ENCODE measurements at places on chromosomes 3 and 15. TPM values are rescaled to one million over a fixed set of nuclear protein-coding genes. Genes with fewer than 3 reads are reported as not detected.
A peak's percentile ranks its signal among the peaks of the same experiment; 100 is the strongest.

- H3K36me3 ChIP-seq = no peaks in the 10 kb centered on the region
- H3K4me1 ChIP-seq = no peaks in the 10 kb centered on the region
Observed at GRCh38 chr3:67458408-67458807, 196.0 kb downstream of the SUCLG2 start.

DNA sequence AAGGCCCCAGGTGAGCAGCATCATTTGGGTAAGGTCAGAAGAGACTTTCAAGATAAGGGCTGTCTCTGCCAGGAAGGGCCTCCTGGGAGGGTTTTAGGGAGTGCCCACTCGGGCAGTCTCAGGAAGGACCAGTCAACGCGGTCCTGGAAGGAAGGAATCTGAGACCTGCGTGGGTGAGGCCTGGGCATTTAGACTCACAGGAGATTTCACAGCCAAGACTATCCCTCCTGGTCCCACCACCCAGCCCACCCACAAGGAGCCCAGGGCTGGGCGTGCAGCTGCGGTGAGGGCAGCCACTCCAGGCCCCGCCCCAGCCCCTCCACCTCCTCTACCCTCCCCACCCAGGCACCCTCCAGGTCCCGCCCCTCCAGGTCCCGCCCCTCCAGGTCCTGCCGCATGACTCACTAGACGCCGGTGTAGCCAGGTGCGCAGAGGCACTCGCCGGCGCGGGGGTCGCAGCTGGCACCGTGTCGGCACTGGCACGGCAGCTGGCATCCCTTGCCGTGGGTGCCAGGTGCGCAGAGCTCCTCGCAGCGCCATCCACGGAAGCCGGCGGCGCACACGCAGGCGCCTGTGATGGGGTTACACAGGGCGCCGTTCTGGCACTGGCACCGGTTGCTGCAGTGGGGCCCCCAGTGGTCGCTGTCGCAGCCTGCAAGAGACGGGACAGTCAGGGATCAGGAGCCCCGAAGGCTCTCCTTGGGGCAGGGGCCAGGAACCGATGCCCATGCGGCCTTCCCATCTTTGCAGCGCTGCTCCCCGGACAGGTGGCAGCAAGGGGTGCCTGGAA lies 112.7 kb downstream of the RAB11A start:
- peak; percentile 72 for DNase-seq
- no peak overlapping the region for H3K27ac ChIP-seq
- H3K4me3 ChIP-seq = no peak overlapping the region
- no peaks in the 10 kb centered on the region for H3K36me3 ChIP-seq

Gene PDIA3
- 382 TPM for total RNA-seq

Gene IL17RE
- 22.6 TPM for total RNA-seq

Gene NANOGP8
- total RNA-seq = not detected

GRCh38 chr3:153880493-153880892 lies 240.7 kb upstream of the ARHGEF26 start:
- H3K4me3 ChIP-seq = no peak overlapping the region
- no peaks in the 10 kb centered on the region for H3K36me3 ChIP-seq
- DNase-seq = no peak
- no peak overlapping the region for H3K27ac ChIP-seq

Gene CCR4
- 1.2 TPM for total RNA-seq

Gene SLC24A5
- 0.84 TPM for total RNA-seq

DNA sequence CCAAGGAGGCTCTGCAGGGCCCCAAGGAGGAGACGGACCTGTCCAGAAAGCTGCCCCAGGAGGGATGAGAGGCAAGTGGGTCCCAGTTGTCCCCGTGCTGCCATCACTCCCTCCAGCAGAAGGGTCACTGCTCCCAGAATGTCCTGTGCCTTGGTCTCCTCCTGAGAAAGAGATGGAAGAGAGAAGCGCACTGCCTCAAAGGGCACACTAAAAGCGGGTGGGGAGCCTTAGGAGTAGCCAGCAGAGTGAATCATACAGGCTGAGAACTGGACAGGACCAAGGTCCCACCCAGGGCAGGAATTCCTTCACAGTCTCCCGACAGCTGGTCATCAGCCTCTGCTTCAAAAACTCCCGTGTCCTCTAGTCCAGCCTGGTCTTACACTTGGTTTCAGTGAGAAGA lies 4.6 kb downstream of the THPO start:
- H3K4me1 ChIP-seq = peaks cover 18% of the 10 kb centered on the region
- H3K4me3 ChIP-seq = no peak overlapping the region
- peaks cover 5% of the 10 kb centered on the region for H3K27me3 ChIP-seq
- H3K27ac ChIP-seq = no peak overlapping the region
- peaks cover 11% of the 10 kb centered on the region for H3K36me3 ChIP-seq

GRCh38 chr3:55097441-55097840 lies 169.6 kb upstream of the LRTM1 start:
- H3K4me3 ChIP-seq = no peak overlapping the region
- no peak for DNase-seq
- no peaks in the 10 kb centered on the region for H3K4me1 ChIP-seq
- H3K27ac ChIP-seq = no peak overlapping the region
- H3K36me3 ChIP-seq = no peaks in the 10 kb centered on the region

GRCh38 chr3:184682671-184683070 lies 29.2 kb downstream of the MAGEF1 start:
- no peaks in the 10 kb centered on the region for H3K27me3 ChIP-seq
- no peaks in the 10 kb centered on the region for H3K36me3 ChIP-seq
- H3K4me3 ChIP-seq = no peak overlapping the region
- DNase-seq = peak; percentile 11
- peaks cover 6% of the 10 kb centered on the region for H3K4me1 ChIP-seq
- no peak overlapping the region for H3K27ac ChIP-seq

Gene RAB7A
- total RNA-seq = 306 TPM

Gene MAPK6
- 20.9 TPM for total RNA-seq

Gene TRIM59
- 4.5 TPM for total RNA-seq

GRCh38 chr3:24160424-24161095 lies 215.5 kb downstream of the NR1D2 start:
- no peaks in the 10 kb centered on the region for H3K36me3 ChIP-seq
- H3K27me3 ChIP-seq = no peaks in the 10 kb centered on the region
- H3K4me3 ChIP-seq = no peak overlapping the region
- H3K27ac ChIP-seq = no peak overlapping the region
- no peaks in the 10 kb centered on the region for H3K4me1 ChIP-seq

Gene CEP97
- total RNA-seq = 7.6 TPM

DNA sequence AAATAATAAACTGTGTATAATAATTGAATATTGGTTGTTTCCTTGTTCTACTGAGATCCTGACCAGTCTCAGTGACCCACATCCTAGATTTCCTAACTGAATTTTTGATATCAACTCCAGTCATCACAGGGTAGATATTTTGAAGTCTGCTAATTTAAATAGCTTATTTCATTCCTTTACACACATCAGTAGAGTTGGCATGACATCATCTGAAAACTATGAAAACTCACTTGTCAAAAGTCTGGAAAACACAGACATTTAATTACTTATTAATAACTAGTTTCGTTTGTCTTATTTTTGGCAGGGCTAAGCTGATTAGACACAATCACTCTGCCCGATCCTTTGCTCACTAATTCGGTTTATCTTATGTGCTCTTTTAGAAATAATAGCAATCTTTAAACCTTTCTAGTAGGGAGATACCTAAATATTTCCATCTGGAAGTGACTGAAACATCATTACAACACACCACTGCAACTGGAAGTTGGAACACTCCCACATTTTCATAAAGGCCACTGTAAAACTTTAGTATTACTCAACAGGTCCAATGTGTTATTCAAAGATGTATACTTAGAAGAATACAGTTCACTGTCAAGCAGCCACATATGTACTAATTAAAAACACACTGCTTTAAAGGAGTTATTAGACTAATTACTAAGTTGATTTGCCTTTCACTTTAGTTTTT lies 198.4 kb upstream of the ZNF717 start:
- H3K4me1 ChIP-seq = no peaks in the 10 kb centered on the region
- no peak overlapping the region for H3K27ac ChIP-seq
- no peaks in the 10 kb centered on the region for H3K36me3 ChIP-seq
- no peaks in the 10 kb centered on the region for H3K27me3 ChIP-seq
- H3K4me3 ChIP-seq = no peak overlapping the region

DNA sequence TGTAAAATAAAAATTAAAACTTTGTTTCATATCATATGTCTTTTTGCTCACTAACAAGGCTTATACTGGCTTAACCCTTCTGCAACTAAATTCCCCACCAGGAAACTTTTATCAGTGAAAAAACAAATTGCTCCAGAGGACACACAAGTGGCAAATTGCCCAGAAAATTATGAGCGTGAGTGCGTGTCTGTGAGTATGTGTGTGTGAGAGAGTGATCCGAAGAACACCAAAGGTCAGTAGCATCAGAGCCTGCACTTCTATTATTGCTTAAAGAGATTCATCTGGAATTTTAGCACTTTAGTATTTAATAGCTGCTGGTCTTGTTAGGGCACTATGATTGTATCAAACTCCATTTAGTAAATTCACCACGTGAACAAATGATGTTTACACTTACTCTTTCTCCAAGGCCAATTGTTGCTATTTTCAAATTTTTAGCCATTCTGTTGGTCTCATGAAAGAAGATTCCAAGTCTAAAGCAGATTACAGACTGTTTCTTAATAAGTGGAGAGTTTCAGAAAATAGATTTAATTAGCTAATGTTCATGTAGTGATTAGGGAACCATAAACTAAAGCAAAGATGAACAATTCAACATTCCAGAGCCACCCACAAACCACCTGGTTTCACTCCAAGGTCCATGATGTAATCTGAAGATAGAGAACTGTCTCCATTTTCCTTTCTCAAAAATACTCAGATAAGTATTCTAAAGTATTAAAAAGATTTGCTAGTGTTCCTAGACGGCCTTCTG lies 91.1 kb upstream of the IL12A start:
- DNase-seq = no peak
- H3K4me3 ChIP-seq = no peak overlapping the region
- no peak overlapping the region for H3K27ac ChIP-seq

Gene EAF2
- total RNA-seq = 4.8 TPM

DNA sequence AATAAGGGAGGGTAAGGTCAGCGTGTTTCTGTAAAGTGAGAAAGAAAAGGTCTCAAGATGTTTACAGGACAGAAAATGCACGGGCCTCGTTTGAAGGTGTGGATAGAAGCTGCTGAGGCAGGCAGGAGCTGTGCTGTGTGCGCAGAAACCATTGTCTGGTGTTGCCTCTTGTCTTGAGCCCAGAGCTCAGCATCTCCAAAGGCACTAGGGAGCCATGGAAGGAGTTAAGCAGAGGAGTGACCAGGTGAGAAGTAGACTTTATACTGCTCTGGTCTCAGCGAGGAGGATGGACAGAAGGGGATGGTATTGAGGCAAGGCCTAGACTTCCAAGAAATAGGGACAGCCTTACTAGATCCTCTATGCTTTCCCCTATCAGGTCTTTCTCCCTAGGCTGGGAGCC lies 13.0 kb downstream of the CAND2 start:
- H3K36me3 ChIP-seq = no peaks in the 10 kb centered on the region
- H3K27me3 ChIP-seq = no peaks in the 10 kb centered on the region
- H3K4me1 ChIP-seq = peaks cover 4% of the 10 kb centered on the region

DNA sequence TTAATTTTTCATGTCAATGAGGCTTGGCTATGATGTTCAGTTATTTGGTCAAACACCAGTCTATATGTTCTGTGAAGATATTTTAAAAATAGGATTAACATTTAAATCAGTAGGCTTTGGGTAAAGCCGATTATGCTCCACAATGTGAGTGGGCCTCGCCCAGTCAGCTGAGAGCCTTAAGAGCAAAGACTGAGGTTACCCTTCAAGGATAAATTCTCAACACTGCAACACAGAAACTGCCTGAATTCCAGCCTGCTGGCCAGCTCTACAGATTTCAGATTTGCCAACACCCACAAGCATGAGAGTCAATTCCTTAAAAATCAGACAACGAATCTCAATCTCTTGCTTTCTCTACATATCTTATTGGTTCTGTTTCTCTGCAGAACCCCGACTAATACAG lies 188.3 kb downstream of the PLCH1 start:
- DNase-seq = no peak
- H3K27ac ChIP-seq = no peak overlapping the region
- no peak overlapping the region for H3K4me3 ChIP-seq
- no peaks in the 10 kb centered on the region for H3K4me1 ChIP-seq
- no peaks in the 10 kb centered on the region for H3K27me3 ChIP-seq
- no peaks in the 10 kb centered on the region for H3K36me3 ChIP-seq

Gene NOX5
- total RNA-seq = 0.14 TPM

DNA sequence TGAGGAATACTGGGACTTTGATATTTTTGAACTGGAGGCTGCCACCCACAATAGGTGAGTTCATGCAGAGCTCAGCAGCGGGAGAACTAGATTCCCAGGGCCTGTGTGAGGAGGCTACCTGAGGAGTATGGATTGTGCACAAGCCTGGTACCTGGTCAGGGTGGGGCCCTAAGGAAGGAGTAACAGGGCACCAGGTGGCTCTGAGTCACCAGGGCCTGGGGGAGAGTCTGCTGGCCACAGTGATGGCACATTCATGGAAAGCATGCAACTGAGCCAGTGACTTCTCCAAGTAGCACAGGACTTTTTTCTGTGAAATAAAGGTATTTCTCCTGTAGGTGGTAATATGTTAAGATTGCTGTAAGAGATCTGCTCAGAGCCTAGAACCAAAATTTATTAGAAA lies 134.4 kb downstream of the PDE8A start:
- no peaks in the 10 kb centered on the region for H3K4me1 ChIP-seq
- peaks cover 42% of the 10 kb centered on the region for H3K36me3 ChIP-seq
- no peaks in the 10 kb centered on the region for H3K27me3 ChIP-seq
- H3K27ac ChIP-seq = no peak overlapping the region

Gene EBLN2
- total RNA-seq = 4.0 TPM

Gene SLCO2A1
- 234 TPM for total RNA-seq

DNA sequence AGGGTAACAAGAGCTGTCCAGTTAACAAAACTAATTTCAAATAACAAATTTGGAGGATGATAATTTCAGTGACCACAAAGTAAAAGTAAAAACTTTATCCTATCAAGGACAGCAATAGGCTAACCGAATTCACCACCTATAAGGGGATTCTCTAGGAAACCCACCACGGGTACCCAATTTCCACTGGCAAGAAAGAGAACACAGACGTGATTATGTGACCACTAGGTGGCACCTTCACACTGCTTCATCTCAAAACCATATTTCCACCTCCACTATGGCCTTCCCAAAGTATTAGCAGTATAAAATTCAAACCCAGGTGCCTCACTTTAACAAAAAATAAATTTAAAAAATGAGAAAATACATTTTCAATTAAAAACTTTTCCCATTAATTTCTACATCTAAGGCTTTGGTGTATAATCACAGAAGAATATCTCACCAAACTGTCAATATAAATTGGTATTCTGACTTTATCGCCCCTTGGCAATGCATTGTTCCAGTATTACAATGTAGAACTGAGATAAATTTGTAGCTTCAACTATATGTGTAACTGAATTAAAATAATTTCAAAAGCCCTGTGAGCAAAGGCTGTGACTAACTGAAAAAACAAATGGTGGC lies 96.5 kb downstream of the FSIP1 start:
- H3K27me3 ChIP-seq = no peaks in the 10 kb centered on the region
- no peaks in the 10 kb centered on the region for H3K36me3 ChIP-seq
- no peak for DNase-seq
- H3K27ac ChIP-seq = no peak overlapping the region

- no peaks in the 10 kb centered on the region for H3K27me3 ChIP-seq
- DNase-seq = no peak
- H3K4me3 ChIP-seq = no peak overlapping the region
- no peak overlapping the region for H3K27ac ChIP-seq
- H3K36me3 ChIP-seq = peaks cover 7% of the 10 kb centered on the region
- H3K4me1 ChIP-seq = peaks cover 8% of the 10 kb centered on the region
Observed at GRCh38 chr3:138195481-138195880, 8.4 kb downstream of the ARMC8 start.
